ENCODE measurements at places on chromosomes 3 and 15.

- DNase-seq, result no peak
Observed at GRCh38 chr15:91620229-91620628, 233.3 kb upstream of the SLCO3A1 start.

- DNase-seq, result no peak
Observed at GRCh38 chr15:73957785-73958184, 31.5 kb downstream of the LOXL1 start.

DNA sequence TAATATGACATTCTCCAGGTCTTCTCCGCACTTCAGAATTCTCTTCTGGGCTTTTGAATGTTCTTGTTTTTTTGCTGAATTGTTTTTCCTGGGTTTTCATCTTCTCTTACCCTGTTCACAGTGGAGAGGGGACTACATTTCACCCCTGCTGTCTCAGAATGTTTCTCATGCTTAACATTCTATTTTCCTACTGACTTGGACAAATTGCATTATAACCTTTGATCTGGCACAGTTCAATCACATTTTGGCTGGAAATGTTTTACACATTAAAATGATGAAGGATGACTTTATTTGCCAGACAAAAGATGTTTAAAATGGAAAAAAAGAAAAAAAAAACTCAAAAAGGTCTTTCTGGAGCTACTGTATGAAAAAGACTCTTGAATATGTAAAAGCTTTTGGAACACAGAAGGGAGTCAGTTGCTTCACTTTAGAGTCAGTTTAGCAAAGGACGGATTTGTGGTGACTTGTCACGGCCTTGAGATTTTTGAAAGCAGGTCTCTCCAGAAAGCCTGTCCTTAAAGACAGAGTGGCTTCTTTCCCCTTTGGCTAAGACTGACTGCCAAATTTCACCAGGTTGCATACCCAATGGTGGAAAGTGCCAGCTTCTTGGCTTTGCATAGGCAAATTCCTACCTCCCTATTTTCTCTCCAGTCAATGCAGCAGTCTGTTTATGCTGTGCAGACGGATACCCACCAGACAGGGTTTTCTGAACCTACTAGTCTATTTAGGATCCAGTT lies 401.0 kb upstream of the TBL1XR1 start:
- DNase-seq, result no peak

DNA sequence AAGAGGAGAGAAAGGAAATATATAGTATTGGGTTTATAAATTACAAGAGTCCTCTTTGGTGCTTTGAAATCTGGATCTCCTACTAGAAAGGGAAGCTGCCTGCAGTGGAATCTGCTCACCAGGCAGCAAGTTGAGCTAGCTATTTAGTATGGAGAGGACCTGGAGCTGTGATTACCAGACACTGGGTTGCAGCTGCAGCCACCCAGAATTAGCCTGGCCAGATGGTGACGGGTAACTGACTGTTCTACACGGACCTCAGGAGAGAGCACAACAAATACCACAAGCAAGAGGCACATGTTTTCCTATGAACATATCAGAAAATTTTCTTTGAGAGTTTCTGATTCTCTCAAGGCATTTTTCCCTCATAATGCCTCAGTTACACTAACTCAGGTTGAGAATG lies 46.5 kb downstream of the SYNPR start:
- no peak for DNase-seq

DNA sequence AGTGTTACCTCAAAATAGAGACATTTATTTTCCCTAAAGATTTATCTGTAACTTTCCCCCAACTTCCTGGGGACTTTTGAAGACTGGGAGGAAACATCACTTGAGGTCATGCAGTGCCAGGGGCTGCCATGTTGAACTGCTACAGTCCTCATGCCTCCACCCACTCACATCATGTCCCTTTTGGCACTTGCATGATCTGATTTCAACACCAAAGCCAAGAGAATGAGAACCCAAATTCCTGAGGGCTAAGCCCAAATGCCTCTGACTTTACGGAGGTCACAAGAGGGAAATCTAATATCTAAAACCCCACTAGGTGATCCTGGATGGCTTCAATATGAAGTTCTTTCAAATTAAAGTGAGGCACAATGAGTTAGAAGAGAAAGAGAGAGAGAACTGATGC lies 213.1 kb downstream of the NTRK3 start:
- no peak for DNase-seq

DNA sequence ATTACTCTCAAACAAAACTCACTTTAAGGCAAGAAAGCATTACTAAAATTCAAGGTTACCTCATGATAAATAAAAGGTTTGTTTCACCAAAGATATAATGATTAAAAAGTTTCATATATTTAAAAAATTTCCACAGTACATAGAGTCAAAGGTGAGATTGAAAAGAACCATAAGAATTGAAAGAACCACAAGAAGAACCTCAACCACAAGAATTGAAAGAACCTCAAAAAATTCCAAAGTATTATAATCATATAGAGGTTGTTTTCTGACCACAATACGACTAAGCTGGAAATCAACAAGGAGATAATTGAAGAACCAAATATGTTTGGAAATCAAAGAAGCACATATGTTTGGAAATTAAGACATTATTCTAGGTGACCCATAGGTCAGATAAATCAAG lies 52.7 kb downstream of the SLC25A36 start:
- DNase-seq, result no peak

DNA sequence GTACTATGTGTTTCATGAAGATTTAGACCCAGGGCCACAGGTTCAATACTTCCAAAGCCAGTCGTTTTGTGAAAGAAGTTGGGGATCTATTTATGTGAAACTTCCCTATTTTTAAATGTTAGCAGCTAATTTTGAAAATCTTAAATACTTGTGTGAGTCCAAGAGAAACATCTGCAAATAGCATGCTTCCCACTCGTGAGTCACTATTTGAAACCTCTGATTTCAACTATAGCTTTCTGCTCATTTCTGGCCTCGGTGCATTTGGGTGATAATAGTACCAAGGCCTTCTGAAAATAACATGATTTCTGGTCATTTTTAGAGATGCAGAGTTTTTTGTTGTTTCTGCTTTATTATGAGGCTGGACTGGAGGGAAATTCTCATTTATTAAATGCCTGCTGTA lies 110.0 kb downstream of the OPA1 start:
- DNase-seq, result no peak

- no peak for DNase-seq
Observed at GRCh38 chr3:30505866-30506520, 100.4 kb upstream of the TGFBR2 start.

- no peak for DNase-seq
Observed at GRCh38 chr3:143123353-143123984, 3.9 kb downstream of the CHST2 start.

DNA sequence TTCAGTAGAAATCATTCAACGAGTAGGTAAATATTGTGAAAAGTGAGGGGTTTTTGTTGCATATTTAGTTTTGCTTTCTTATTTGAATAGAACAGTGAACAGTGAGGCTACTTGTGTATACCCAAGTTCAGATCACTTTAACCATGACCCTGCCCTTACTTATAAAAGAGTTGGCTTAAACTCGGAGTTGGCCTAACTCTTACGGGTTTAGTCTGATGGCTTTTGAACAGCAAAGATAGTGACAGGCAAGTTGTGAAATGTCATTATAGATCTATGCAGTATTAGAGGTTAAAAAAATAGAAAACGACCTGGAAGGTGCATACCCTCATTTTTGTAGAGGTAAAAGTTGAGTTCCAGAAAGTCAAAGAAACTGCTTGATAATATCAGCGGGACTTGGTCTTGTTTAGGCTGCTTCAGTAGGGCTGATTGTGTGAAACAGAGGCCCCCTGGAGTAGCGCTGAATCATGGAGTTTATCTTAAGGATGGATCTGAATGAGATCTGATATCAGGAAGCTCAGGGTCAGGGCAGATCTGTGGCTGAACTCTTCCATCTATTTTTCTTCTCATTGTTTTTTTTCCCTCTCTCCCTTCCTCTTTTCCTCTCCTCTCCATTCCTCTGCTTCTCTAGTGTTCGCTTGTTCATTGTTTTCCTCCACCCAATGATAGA lies 359.8 kb downstream of the LPP start:
- DNase-seq, result no peak

DNA sequence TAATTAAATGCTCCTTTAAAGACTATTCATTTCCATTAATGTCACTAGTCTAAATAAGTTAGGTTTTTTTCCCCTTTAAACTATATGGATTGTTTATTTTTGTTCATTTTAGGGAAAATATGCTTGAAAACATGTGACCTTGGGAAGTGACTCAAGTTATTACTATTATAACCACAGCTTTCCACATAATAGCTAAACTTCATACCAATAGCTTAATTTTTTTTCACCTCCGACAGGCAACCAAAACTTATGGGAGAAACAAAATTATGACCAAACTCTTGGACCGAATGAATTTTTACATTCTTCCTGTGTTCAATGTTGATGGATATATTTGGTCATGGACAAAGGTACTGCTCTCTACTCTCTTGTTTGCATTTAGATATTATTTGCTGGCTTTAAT lies 16.2 kb downstream of the CPA3 start:
- DNase-seq, result no peak

GRCh38 chr15:58554758-58555157 lies 123.0 kb downstream of the LIPC start:
- DNase-seq, result no peak

- DNase-seq, result no peak
Observed at GRCh38 chr3:95511828-95512227, 1302.6 kb upstream of the EPHA6 start.

GRCh38 chr15:57017024-57017423 lies 98.6 kb downstream of the TCF12 start:
- DNase-seq, result no peak
